RWPE1 (cell line): ENCODE measurements at places on chromosomes 1 and 21.

DNA sequence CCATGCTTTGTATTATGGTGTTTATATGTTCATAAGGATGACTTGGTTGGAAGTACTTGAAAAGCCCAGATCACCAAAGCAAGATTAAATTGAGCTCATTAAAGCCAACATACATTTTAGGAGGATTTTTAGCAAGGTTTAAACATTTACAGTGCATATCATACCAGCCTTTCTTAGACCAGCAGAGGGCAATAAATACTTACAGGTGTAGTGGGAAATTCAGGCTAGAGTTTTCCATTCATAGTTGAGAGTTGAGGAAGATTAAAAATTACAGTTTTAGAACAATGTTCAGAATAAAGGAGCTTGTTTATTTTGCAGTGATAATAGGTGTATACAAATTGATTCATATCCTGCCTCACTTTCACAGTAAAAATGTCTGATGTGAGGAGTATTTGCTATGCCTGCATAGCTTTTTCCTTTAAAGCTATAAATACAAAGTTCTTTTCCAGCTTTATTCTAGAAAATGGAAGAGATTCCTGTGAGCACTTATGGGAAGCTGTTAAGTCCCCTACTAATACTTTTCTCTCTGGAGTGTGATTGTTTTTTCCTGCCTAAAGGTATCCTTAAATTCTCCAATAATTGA lies 35.3 kb downstream of the DTL start:
- DNase-seq: peak; percentile 20

- DNase-seq: no peak
Observed at GRCh38 chr21:14762734-14763694, 216.9 kb upstream of the SAMSN1 start.

DNA sequence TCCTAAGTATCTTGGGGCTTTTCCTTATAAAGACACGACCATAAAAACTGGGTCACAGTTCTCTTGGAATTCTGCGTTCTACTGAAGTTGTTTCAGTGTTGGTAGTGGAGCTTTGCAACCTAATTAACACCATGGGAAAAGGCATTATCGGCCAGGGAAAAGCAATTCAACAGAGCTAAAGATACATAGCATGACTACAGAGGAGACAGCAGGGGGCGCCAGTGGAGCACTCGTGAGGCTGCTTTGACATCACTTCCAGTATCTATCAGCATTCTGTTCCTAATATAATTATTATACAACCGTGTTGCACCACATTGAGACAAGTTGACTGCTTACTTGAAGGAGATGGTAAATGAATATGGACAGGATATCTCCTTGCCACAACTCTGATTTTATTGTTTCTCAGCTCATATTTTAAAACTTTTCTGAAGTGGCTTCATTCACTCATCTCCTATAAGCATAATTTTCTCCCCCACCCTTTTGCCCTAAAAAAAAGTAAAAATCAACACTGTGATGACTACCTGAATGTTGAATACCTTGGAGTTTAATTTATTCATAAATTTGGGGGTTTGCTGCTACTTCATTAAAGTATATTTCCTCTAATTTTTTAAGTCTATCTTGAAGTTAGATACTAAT lies 39.4 kb downstream of the ZP4 start:
- peak; percentile 29 for DNase-seq

DNA sequence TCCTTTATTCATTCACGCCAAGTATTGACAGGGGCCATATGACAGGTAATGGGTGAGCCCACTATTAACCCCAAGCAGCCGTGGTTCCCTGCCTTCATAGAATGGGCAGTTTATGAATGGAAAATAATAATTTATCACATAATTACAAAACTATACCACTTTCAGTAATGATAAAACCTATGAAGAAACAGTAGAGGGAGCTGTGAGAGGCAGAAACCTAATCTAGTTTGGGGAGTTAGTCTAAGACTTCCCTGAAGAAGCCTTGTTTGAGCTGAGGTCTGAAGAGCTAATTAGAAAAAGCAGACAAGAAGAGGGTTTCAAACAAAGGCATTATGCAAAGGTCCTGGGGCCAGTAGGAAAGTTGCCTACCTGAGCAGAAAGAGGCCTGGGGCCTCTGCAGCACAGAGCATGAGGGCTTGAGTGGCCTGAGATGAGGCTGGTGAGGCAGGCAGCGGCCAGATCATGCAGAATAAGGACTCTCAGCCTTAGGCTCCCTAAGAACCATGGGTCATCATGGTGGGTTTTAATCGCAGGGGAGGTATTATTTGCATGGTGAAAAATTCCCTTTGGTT lies 142.8 kb downstream of the ATG4C start:
- no peak for DNase-seq

DNA sequence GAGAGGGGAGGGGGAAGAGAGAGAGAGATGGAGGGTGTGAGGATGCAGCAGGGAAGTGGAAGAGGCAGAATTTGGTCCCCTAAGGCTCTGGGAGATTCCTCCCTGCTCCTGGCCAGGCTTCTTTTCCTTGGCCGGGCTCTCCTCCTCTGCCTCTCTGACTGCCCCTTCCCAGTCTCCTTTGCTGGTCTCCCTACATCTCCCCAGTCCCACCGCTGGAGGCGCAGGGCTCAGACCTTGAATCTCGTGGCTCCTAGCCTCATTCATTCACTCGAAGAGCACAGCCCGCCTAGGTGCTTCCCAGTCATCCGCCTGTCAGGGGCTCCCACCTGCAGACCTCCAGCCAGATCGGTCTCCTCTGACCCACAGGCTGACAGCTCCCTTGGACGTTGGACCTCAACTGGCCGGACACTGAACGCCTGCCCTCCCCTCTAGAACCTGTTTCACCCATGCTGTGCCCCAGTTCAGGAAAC lies 76.5 kb downstream of the VWA5B1 start:
- peak; percentile 76 for DNase-seq

GRCh38 chr21:24127651-24128050 lies 1479.6 kb downstream of the MRPL39 start:
- no peak for DNase-seq

- no peak for DNase-seq
Observed at GRCh38 chr1:238562341-238562740, 671.6 kb upstream of the ZP4 start.

DNA sequence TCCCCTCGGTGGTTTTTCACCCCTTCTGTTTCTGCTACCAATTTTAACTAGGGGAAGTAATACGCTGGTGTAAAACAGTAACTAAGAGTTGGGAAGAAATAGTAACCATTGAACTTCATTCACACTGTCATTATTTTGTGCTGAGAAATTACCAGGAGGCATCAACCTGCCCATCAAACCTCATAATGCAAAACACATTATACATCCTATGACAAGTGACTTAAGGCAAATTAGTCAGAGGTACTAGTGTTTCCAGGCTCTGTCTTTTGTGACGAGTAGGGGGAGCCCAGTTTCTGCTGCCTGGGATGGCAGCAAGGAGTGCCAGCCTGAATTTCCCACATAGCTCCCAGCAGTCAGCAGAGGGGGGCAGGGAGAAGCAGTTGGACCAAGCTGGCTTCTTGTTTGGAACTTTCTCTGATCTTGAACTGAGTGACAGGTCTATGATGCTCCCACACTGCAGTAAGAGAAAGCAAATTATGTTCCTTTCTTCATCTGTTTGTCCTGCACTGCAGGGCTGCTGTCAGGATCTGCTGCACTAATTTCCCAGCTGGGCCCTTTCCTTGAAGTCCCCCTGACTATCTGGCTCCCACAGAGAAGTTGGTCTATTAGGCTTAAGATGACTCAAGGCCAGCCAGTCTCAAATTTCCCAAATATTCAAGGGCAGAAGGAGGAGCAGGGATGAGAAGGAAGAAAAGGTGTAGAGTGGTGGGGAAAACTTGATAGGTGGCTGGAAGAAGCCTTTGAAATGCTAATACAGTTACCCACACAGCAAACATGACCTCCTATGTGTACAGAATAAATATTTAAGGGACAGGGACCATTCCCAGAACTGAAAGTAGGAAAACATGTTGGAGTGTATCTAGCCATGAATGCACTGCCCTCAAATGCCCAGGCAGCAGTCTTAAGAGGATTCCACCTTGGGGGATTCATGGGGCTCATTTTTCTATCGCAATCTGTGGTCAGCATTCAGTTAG lies 322.8 kb downstream of the SEC16B start:
- DNase-seq: no peak

- DNase-seq: peak; percentile 92
Observed at GRCh38 chr1:54407404-54408146, 1.4 kb upstream of the SSBP3 start.

DNA sequence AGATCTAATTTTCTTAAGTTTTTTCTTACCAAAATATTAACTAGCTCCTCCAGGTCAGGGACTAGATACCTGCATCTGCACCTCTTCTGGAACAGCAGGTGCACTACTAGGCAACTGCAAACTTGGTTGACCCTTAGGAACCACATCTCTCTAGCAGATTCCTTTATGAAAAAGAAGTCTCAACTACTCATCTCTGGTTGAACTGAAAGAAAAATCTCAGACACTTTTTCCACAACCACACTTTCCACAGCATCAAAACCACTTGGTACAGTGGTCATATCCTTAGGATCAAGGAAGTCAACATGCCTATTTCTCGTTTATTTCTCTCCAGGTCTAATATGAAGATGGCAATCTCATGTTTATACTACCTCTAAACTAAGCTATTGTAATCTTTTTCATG lies 52.3 kb downstream of the VAV3 start:
- no peak for DNase-seq

GRCh38 chr1:26900815-26901511 lies 696 bp upstream of the GPATCH3 start:
- DNase-seq: no peak

- DNase-seq: no peak
Observed at GRCh38 chr1:18200136-18200717, 92.6 kb downstream of the IGSF21 start.
